T-cell (primary cell): ENCODE measurements at places on chromosomes 6 and 20. TPM values are rescaled to one million over a fixed set of nuclear protein-coding genes. Genes with fewer than 3 reads are reported as not detected.

DNA sequence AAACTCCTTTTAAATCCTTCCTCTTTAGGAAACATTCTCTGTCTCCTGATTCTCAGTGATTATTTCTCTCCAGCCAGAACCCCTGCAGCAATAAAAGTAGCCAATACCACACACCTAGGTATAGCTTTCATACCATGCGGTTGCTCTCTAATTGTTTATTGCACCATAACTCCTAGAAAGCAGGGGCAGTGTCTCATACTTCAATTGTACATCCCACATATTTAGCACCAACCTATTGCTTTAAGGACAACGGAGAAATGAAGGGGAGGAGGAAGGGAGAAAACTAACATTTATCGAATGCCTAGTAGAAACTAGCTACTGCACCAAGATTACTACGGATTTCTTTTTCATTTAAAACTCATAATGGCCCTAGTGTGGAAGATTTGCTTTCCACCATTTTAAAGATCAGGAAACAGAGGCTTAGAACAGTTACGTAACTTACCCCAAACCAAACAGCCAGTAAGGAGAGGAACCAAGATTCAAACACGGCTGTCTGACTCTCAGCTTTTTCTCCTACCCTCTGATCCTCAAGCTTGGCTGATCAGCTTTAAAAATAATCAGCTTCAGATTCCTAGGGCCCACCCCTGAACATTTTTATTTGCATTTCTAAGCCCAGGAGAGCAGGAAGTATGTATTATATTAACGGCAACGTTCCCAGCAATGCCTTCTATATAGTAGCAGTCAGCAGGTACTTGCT, 43.4 kb upstream of the ATXN1 start:
- no peak for DNase-seq
- no peak overlapping the region for H3K4me3 ChIP-seq
- H3K27me3 ChIP-seq = no peaks in the 10 kb centered on the region
- H3K4me1 ChIP-seq = no peaks in the 10 kb centered on the region
- no peak overlapping the region for H3K27ac ChIP-seq

- H3K4me1 ChIP-seq = peaks cover 4% of the 10 kb centered on the region
- DNase-seq = no peak
- H3K27ac ChIP-seq = no peak overlapping the region
- H3K36me3 ChIP-seq = no peaks in the 10 kb centered on the region
Observed at GRCh38 chr6:110538416-110539160, 62.2 kb upstream of the SLC22A16 start.

- H3K27me3 ChIP-seq = no peaks in the 10 kb centered on the region
- H3K27ac ChIP-seq = no peak overlapping the region
- no peaks in the 10 kb centered on the region for H3K36me3 ChIP-seq
Observed at GRCh38 chr6:15990179-15990578, 138.7 kb upstream of the MYLIP start.

CD24 gene
- total RNA-seq = 4.1 TPM

DNA sequence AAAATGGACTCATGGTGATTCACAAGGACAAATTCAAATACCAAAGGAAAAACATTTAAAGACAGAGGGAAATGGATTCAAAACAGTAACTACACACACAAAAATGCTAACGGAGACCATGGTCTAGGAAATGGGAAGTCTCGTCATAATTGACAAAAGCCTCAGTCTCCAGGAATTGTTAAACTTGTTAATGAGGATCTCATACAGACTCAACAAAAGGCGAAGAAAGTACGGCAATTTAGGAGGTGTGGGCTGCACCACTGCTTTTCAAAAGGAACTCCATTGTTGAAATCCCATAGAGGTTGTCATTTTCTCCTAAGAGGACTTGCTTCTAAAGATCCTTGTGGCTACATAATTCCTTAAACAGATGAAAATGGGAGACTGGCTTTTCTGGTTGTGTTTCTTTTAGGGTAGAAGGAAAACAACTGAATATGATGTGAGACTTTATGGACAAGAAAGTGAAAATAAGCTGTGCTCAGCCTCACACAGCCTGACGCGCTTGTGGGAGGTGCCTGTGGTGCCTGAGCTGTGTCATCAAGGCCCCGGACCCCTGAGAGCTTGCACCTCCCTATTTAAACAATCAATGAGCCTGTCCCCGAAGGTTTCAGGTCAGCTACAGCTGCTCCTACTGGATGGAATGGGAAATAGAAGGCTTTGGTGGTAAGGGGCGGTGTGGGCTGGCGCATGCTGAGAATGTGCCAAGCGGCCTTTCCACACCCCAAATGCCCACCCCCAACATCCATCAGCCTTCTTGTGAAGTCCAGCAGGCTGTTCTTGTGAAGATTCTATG, 2.5 kb upstream of the CLDN20 start:
- no peaks in the 10 kb centered on the region for H3K4me1 ChIP-seq
- H3K4me3 ChIP-seq = no peak overlapping the region
- H3K36me3 ChIP-seq = peaks cover 3% of the 10 kb centered on the region
- no peaks in the 10 kb centered on the region for H3K27me3 ChIP-seq
- no peak overlapping the region for H3K27ac ChIP-seq
- DNase-seq = no peak

DNA sequence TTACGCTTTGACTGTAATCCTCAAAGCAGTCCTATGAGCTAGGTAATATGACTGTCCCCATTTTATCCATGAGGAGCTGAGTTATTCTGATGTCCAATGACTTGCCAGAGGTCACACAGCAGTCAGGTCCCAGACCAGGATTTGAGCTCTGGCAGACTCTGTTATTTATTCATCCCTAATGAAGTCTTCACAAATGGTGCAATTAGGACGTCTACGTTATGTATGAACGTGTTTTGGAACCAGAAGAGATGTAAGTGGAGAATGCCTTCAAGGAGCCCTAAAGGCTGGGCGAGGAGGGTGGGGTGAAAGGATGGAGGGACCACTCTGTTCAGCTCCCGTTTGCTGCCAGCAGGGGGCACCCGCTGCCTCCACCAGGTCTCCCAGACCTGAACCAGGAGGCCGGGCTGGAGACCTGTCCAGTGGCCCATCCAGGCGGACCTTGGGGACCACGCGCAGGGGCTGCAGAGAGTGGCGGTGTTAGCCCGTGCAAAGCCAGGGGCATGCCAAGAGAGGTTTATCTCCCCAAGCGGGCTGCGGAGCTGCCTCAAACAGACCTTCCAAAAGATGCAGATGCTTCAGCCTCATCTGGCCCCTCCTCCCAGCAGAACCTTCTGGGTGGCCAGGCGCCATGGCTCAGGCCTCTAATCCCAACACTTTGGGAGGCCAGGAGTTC, 15.2 kb upstream of the ZNF335 start:
- H3K36me3 ChIP-seq = no peaks in the 10 kb centered on the region
- H3K4me1 ChIP-seq = no peaks in the 10 kb centered on the region
- H3K4me3 ChIP-seq = no peak overlapping the region

GRCh38 chr6:153145591-153145990, 14.5 kb upstream of the RGS17 start:
- no peak overlapping the region for H3K4me3 ChIP-seq
- H3K4me1 ChIP-seq = no peaks in the 10 kb centered on the region
- no peak for DNase-seq
- no peak overlapping the region for H3K27ac ChIP-seq
- no peaks in the 10 kb centered on the region for H3K36me3 ChIP-seq

TP53TG5 gene
- total RNA-seq = 0.23 TPM

BEND6 gene
- total RNA-seq = not detected

GUCA1A gene
- not detected for total RNA-seq

DNA sequence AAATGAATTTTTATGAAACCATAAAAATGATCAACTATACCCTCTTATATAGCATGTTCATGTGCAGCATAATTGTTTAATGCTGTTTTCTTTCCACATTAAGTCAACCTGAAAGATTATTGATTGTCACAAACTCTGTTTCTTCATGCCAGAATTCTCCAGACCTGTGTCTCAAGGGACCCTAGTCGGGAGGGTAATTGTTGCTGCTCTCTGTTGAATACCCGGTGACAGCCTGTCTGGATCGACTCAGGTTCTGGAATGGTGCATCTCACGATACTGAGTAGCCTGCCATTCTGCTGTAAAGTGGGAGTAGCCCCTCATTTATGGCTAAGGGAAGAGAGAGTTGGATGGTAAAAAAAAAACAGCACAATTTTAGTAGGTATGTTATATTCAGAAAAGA, 449.9 kb upstream of the SOX4 start:
- H3K4me1 ChIP-seq = no peaks in the 10 kb centered on the region
- H3K27ac ChIP-seq = no peak overlapping the region
- H3K27me3 ChIP-seq = no peaks in the 10 kb centered on the region
- H3K36me3 ChIP-seq = no peaks in the 10 kb centered on the region

DNA sequence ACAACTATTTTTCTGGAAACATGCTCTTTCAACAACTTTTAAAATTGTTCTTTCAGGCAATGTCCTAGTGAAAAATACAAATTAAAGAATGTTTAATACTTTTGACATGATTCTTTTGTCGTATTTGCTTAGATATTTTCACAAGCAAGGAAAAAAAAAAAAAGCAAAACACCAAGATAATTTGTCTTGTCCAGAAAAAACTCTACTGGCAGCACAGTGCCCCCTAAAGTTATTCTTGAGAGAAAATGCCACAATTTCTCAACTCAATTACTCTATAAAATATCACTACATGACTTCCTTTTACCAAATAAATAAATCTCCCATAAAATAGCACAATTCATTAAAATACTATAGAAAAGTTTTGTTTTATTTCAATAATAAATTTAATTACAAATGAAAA, 652.5 kb upstream of the EPHA7 start:
- DNase-seq = no peak
- no peaks in the 10 kb centered on the region for H3K4me1 ChIP-seq
- H3K4me3 ChIP-seq = no peak overlapping the region
- H3K27ac ChIP-seq = no peak overlapping the region

DNA sequence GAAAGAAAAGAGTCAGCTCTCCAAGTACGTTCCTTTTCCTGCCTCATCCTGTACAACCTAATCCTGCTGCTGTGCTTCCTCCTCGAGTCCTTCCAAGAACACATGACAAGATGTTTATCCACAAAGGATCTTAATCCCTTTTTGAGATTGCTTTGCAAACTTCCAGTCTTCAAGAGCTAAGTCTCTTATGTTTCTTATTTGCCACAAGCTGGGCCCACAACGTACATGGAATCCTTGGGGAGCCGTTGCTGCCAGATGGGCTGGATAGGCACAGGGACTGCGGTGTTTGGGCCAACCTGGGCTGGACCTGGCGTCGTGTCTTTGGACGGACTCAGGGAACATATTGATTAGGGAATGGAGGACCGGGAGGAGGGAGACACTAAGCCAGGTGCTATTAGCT, 79.7 kb upstream of the AFDN start:
- no peak overlapping the region for H3K27ac ChIP-seq
- no peak overlapping the region for H3K4me3 ChIP-seq
- DNase-seq = no peak
- H3K27me3 ChIP-seq = no peaks in the 10 kb centered on the region
